ENCODE measurements at places on chromosomes 12 and 14.

DNA sequence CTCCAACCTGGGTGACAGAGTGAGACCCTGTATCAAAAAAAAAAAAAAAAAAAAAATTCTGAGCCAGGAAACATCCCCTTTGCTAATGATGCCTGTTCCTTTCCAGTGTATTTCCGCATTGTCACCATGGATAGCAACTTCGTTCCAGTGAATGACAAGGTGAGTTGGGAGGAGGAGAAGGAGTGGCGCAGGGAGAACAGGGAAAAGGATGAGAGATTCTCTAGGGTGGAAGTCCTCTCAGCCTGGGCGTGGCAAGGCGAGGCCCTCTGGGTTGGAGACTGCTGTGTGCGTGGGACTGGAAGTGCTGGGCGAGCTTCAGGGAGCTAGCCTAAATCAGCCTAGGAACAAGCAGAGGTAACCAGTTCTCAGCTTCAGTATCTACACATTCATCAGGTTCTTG, 7.2 kb downstream of the A2ML1 start:
- DNase-seq = no peak

DNA sequence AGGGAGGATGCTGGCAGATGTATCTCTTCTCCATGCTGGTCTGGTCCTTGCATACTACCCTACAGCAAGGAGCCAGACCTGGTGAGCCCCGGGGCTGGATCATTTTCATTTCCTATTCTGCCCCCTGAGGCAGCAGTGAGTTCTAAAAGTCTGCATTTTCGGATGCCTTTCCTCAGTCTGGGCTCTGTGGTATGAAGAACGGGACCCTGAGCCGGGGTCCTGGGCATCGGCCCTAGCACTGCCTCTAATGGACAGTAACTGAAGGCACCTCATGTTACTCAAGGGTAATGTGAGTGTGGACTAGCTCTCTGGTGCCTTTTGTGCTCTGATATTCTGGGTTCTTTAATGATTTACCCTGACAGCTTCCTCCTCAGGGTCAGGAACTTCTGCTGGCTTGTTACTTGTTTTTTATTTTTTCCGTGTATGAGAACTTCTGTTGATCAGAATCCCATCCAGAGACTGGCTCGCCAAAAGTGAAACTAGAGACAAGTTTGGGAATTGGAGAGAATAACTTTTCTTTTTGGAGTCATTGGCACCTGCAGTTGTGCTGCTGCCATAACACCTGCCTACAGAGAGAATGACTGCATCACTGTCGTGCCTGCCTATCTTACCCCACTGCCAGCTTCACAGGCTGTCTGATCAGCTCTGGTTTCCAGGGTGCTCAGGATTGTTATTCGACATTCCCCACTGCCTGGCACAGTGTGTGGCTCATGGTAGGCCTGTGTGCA, 62.3 kb downstream of the SUSD6 start:
- DNase-seq = no peak

DNA sequence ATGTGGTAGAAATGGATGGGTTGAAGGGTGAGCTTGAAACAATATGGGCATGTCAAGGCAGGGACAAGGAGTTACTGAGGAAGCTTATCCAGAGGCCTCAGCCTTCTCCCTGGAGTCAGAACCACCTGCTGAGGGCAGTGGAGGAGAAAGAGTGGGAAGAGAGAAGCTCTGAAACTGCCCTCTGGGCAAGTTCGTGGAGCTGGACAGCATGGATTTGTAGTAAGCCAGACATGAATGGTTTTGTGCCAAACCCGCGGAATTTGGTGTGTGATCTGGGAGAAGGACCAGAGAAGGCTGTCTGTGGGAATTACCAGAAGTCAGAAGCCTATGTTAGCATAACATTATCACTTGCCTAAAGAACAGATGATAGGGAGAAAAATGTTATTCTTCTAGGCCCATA, 164.8 kb downstream of the SLC41A2 start:
- DNase-seq = no peak

DNA sequence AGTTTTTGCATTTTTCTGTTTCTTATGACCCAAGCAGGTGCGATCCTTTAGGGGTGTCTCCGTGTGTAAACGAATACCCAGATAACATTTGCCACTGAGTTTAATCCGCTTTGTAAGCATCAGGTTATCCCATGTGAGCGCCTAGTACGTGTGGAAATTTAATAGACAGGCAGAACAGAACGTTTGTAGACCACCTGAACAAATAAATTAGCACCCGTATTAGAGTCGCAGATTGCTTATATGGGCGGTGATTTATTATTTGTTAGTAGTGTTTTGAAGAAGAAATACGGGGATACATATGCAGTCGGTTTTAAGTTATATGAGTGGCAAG, 325 bp downstream of the C12orf60 start:
- no peak for DNase-seq

Measured in T-helper 2 cell treated with Interferon-gamma antibody and Interleukin-4, amounts not matched to agents 5 μg/mL and 100 μg/mL, for 36 hours (primary cell).